Right kidney (tissue), 9 donors: ENCODE measurements at places on chromosomes 11 and 22.

DNA sequence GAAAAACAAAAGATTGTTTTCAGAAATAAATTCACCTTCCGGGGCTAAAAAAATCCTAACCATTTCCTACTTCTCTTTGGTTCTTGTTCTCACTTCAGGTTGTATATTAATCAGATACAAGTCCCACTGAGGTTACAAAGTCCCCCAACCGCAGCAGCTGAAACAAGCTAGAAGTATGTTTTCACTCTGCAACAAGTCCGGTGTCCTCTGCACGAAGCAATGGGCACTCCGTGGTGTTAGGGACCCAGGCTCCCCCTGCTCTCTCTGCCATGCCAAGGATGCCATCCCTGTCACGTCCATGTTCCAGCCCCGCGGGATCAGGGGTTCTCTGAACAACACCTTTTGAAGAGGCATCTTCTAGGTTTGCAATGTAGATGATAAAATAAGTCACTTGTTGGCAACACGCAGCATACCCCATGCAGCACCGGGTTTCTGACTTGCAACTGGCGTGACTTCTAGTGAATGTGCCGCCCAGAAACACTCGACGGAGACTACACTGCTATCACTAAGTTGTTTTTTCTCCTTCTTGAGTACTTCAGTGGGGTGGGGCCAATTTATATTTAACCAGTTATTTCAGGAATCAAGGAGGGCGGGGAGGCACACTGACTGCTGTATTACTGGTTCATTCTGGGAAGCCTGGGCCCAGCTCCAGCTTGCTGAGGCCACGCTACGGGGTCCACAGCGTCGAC is 25.4 kb upstream of the GSTP1 start:
- DNase-seq: peak; percentile 38

GRCh38 chr11:70109006-70109405 is 30.9 kb downstream of the ANO1 start:
- DNase-seq: no peak

GRCh38 chr11:111573821-111574249 is 28.4 kb upstream of the SIK2 start:
- DNase-seq: no peak

- DNase-seq: no peak
These were observed 12.0 kb downstream of the FAM111A start for GRCh38 chr11:59154610-59155009.

DNA sequence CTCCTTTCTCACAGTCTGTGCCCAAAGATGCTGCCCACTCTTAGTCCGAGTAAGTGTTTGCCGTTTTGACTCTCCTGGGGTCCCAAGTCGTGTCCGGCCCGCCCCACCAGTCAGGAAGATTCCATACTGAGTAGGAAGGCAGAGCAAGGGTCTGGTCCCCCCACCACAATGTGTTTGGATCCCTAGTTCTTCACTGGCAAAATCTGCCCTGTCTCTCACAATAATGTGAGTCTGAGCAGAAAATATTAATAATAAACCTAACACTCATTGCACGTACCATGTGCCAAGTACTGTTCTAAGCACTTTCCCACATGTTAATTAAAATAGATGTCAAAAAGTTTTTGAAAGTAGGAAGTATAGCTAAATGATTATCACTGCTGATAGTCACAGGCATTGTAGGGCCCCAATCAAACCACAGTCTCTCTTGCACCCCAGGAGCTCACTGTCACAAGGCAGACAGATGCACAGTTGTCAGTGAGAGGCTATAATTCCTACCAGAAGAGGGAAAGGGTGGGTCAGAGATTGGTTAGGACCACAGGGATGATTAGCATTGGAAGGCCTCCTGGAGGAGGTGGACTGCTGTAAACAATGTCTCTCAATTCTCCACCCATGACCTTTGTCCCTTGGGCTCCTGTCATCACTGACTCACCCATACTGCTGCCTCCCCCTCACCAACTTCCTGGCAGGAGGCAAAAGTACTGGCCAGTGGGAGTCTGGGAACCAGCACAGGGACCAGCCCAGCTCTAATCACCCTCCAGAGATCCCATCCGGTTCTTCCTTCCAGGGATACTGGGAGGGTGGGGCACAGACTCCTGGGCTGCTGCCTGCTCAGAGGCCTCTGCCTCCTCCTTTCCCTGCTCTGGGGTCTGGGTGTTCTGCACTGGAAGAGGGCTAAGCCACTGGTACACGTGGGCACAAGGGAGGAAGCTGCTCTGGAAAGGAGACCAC is 1.0 kb upstream of the POLD4 start:
- peak; percentile 12 for DNase-seq

DNA sequence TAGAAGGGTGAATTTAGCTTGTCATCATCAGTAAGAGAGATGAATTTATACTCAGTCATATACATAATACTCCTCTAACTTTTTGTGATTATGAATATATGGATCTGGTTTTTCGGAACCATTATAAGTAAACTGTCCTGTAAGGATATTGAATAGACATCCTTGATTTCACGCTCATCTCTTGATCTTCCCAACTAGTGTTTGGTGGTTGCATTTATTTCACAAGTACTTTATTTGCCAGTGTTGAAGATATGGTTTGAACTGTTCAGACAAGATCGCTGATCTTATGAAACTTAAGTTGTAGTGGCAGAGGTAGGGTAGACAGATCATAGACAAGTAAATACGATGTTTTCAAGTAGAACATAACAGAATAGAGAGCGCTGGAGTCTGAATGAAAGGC is 3.0 kb downstream of the FBXO7 start:
- DNase-seq: no peak

- DNase-seq: no peak
These were observed 21.6 kb downstream of the P2RY2 start for GRCh38 chr11:73239571-73240189.

DNA sequence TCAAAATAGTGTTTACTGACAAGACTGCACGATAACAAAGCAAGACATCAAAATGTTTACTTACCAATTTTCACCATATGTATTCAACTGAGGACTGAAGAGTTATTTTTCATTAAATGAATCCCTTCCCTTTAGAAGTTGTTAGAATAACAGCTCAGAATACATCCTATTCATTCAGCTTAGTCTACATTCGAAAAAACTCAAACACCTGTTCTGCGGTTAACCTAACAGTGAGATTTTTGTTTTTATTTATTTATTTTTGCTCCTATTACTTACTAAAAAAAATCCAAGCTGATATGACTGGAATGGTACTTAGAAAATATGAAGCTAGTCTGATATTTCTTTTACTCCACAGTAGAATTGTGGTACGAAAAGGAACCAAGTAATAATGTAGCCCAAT is 10.0 kb downstream of the KCNA4 start:
- no peak for DNase-seq

DNA sequence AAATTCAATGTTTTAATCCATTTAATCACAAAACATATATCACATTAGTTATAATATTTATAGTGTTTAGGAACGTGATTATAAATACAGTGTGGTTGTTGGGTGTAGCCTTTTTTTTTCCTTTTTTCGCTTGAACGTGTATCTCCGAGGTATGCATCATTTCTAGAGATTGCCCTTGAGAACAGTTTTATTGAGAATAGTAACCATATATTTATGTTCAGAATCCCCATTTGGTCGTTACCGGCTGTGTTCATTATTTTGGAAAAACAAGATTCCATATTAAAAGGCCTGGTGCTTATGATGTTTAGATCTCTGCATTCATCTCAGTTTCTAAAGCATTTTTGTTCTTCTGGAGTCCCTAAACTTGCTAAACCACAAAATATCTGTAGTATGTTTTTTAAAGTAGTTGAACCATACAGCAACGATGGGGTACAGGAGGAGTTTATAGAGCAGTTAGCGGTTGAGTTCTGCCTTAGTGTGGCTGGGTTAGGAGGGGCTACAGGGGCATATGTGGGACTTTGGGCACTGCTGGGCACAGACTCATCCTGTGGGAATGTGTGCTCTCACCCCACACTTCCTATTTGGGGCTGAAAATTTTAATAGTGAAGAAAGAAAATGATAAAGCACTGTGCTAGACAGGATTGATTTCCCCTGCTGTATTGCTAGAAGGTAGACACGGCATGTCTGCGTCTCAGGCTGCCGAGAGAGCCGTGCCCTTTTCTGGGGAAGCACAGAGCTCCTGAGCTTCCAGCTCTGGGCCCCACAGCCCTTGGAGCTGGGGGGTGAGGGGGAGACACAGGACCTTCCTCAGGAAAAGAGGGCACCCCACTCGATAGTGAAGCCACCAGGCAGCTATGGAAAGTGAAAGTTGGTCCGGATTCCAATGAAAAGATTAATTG is 81.5 kb upstream of the PPARA start:
- DNase-seq: no peak

DNA sequence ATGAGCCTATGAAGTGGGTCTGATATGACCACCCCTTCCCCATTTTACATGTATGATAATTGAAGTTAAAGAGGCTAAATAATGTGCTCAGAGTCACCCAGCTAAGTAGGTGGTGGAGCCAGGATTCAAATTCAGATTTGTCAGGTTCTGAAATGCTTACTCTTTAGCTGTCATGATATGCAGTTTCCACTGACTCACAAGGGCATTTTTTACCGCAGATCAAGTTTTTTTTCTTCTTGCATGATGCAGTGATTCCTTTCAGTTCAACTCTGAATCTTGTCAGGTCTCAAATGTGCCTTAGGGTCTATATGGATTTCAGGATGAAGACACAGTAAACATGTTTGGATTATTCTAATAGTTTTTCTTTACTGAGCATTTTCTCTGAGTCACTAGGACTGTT is 12.6 kb upstream of the TRIM44 start:
- no peak for DNase-seq

- DNase-seq: no peak
These were observed 8.9 kb downstream of the MRTFA start for GRCh38 chr22:40627612-40628011.
